Activated CD4-positive, alpha-beta T cell treated with anti-CD3 and anti-CD28 coated beads for 4 hours (primary cell): ENCODE measurements at places on chromosomes 6 and 20.

DNA sequence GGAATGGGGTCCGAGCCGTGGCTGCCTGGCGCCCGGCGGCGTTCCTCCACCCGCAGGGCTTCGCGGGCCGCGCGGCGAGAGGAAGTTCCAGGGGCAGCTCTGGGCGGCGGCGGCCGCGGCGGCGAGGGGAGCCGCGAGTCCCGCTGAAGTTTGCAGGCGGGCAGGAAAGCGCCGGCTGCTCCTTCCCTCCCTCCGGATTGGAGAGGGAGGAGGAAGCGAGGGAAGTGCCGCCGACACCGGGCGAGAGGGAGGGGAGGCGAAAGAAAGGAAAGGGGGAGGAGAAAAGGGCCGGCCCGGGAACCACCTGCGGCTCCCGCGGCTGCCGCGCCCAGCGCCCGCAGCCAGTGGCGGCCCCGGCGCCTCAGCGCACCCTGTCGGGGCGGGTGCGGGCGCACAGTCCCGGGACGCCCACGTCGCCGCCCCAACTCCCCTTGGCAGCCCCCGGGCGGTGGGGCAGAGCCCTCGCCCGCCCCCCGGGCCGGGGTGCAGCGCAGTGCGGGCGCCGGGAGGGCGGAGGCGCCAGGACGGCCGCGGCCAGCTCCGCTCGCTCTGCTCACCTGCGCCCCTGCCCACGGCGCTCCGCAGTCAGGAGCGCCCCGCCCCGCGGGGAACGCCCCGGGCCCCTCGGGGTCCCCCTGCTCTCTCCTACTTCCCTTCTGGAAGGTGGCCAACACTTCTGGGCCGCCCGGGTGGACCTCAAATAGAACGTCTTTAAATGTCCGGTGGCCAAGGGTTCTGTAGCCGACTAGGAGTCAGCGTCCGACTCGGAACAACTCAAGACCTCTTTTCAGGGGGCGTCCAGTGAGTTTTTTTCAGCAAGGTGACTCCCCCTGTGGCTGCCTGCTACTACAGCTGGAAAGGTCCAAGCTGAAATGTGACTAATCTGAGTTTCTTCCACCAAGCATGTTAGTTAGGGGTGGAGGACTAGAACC lies 80.3 kb upstream of the CCDC28A start:
- DNase-seq: peak; percentile 5

- DNase-seq: no peak
Observed at GRCh38 chr20:52889225-52889624, 82.9 kb upstream of the TSHZ2 start.

- no peak for DNase-seq
Observed at GRCh38 chr20:37279820-37280219, 9.6 kb upstream of the MANBAL start.

DNA sequence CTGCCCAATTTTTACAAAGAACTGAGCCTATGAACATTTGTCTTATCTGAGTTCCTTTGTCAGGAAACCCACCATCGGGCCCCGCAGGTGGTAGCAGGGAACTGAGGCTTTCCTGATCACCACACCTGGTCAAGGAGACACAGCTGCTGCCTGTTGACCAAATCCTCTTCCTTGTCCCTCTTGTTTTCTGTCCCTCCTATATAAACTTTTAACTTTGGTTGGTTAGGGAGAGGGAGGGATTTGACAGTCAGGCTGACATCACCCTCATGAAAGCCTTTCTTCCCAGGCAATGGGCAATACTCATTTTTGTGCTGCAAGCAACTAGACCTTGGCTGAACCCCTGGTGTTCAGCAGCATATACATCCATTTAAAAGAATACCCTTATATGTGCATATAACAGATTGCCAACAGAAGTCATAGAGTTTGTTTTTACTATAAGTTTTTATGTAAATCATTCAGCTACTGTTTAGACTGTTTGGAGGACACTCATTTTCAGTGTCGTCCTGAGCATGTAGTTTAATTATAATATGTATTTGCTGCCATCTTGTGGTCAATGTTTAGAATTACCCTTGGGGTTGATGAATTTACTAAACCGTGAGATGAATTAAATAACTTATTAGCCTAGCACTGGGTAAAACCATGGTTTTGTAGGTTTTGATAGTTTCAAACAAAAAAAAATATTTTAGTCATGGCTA lies 17.0 kb downstream of the CRISP1 start:
- no peak for DNase-seq

DNA sequence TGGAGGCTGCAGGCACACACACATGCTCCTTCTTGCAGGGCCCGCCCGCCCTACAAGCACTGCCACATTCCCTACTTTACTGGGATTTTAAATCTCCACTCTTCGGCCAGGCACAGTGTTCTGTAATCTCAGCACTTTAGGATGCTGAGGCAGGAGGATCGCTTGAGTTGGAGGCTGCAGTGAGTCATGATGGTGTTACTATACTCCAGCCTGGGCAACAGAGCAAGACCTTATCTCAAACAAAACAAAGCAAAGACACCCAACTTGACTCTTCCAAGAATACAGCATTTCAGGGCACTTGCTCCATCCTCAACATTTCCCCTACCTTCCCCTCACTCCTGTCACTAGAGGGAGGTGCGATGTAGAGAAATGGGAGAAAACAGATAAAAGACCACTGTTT lies 194.0 kb downstream of the MYLK4 start:
- no peak for DNase-seq

DNA sequence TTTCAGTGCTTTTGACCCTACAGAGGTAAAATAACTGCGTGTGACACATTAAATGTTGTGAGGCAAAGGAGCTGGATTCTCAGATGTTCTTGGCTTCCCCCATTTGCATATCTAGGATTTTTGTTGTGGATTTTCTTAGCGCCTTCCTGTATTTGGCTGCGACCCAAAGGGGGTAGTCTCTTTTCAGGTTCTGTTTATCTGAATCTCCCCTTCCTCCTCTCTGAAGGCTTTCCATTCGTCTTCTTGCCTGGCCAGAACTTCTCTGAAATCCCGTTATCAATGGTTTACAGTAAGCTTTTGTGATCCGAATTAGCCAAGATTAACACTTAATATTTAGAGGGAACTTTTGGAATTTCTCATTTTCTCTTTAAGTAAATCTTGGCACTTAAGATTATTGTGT lies 60.8 kb downstream of the ADGRB3 start:
- no peak for DNase-seq

- DNase-seq: no peak
Observed at GRCh38 chr6:168596344-168596743, 155.4 kb downstream of the SMOC2 start.
